NCI-H1092 (cell line): ENCODE measurements at places on chromosomes 12 and 14.

GRCh38 chr14:72479461-72479931 is 414.4 kb downstream of the DPF3 start:
- DNase-seq, result no peak

DNA sequence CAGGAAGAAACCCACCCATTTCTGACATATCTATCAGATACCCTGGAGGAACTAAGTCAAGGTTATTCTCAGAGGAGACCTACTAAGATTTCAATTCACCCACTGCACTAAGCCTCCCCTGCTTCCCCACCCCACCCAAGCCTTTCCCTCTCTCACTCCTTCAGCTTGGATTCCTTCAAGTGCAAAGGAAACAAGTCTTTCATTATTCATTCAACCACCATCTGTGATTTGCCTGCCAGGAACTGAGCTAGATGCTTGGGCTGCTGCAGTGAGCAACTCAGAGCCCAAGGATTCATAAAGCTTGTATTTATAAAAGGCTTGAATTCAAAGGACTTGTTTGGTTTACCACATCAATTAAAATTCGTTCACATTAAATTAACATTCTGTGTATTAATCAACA is 161.3 kb downstream of the GXYLT1 start:
- DNase-seq, result no peak

DNA sequence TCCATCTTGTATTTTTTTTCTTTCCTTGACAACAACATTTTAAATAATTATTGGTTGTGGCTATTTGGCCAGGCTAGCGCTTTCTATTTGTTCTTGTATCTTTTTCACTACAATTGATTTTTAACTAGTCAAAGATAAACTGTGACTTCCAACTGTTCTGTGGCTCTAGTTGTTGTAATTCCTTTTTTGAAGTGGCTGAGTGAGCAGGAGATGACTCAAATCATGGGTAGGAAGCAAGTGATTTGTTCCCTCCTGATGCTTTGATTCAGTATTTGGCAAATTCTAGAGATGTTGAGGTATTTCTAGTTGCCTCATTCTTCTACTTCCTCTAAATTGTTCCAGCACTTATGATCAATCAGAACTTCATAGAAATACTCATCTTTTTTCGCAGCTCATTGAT is 633.5 kb downstream of the RERGL start:
- no peak for DNase-seq

DNA sequence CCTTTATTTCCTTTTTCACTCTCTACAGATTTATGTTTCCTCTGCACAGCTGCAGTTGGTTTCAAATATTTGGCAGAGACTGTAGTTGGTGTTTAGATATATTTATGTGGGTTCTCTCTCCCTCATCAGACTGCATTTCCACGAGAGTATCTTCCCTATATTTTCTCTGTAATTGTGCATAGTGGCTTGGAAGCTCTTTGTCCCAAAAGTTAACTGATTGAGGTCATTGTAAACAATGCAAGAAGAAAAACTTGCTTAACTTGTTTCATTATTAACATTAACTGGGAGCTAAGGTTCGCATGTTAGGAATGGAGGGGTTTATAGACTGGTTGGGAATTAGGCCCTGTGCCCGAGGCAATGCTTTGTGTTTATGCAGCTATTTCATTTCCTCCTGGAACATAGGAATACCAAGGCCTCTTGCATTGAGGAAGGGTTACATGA is 216.9 kb upstream of the HMGA2 start:
- no peak for DNase-seq

DNA sequence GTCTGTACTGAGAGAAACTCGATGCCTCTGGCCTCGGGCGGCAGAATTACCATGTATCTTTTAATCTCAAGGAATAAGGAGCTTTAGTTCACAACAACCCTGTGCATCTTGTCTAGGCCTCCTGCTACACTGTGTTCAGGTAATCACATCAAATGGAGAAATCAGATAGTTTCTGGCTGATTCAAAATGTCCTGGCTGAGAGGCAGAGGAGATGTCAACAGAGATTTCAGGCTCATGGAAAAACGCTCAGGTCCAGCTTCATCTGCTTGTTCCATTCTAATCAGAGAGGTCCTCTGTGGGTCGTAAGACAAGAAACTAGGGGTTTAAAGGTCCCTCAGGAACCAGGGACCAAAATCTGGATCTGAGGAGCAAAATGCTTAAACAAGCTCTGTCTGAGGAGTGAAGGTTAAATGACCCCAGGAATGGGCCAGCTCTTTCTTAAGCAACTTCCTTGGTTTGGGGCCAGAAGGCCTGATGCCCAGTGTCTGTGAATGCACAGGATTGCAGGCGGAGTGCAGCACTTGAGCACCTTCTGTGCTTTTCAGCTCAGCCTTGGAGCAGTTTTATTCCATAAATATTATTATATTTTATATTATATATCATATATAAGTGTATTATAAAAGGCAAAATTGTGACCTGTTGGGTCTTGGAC is 170.2 kb upstream of the PRICKLE1 start:
- no peak for DNase-seq

- no peak for DNase-seq
Observed at GRCh38 chr14:99075771-99076375, 196.1 kb downstream of the BCL11B start.

GRCh38 chr14:104753528-104754212 is 723 bp downstream of the SIVA1 start:
- no peak for DNase-seq

DNA sequence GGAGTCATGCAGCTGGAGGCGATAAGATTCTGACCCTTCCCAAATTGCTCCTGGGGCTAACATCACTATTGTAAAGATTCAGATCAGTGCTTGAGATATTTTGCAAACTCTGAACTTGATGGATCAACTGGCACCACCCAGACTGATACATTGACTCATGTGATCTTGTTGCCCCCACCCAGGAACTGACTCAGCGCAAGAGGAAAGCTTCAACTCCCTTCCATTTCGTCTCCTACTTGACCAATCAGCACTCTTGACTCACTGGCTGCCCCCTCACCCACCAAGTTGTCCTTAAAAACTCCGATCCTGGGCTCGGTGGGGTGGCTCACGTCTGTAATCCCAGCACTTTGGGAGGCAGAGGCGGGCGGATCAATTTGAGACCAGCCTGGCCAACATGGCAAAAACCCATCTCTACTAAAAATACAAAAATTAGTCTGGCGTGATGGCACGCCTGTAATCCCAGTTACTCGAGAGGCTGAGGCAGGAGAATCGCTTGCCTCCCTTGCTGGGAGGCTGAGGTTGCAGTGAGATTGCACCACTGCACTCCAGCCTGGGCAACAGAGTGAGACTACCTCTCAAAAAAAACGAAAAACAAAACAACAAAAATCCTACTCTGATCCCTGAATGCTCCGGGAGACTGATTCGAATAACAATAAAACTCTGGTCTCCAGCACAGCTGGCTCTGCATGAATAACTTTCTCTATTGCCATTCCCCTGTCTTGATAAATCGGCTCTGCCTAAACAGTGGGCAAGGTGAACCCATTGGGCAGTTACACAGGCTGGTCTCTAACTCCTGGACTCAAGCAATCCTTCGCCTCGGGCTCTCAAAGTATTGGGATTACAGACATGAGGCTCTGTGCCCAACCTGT is 9.8 kb upstream of the ARF6 start:
- DNase-seq, result no peak

- DNase-seq, result no peak
Observed at GRCh38 chr12:89453121-89453978, 71.2 kb downstream of the GALNT4 start.

DNA sequence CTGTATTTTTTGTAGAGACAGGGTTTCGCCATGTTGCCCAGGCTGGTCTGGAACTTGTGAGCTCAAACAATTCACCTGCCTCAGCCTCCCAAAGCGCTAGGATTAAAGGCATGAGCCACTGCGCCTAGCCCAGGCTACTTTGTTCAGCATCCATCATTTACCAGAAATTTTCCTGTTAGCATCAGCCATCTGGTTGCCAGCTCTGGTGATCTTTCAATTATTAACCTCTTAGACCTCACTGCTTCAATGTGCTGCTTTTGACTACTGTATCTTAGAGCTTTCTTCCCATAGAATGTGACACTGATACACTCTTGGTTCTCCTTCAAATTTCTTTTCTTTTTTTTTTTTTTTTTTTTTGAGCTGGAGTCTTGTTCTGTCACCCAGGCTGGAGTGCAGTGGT is 5.4 kb upstream of the AMHR2 start:
- DNase-seq, result no peak

GRCh38 chr14:105301103-105301914 is 508 bp upstream of the BRF1 start:
- peak; percentile 96 for DNase-seq

- no peak for DNase-seq
Observed at GRCh38 chr12:111768159-111768895, 1.6 kb downstream of the ALDH2 start.

- DNase-seq, result peak; percentile 80
Observed at GRCh38 chr14:64465191-64465822, at the start of gene AKAP5. AKAP5 (plus strand) TSS chr14:64465499; CDS start chr14:64468395, 2,896 bp downstream.

GRCh38 chr12:64976131-64976530 is 145.0 kb downstream of the WIF1 start:
- DNase-seq, result no peak

DNA sequence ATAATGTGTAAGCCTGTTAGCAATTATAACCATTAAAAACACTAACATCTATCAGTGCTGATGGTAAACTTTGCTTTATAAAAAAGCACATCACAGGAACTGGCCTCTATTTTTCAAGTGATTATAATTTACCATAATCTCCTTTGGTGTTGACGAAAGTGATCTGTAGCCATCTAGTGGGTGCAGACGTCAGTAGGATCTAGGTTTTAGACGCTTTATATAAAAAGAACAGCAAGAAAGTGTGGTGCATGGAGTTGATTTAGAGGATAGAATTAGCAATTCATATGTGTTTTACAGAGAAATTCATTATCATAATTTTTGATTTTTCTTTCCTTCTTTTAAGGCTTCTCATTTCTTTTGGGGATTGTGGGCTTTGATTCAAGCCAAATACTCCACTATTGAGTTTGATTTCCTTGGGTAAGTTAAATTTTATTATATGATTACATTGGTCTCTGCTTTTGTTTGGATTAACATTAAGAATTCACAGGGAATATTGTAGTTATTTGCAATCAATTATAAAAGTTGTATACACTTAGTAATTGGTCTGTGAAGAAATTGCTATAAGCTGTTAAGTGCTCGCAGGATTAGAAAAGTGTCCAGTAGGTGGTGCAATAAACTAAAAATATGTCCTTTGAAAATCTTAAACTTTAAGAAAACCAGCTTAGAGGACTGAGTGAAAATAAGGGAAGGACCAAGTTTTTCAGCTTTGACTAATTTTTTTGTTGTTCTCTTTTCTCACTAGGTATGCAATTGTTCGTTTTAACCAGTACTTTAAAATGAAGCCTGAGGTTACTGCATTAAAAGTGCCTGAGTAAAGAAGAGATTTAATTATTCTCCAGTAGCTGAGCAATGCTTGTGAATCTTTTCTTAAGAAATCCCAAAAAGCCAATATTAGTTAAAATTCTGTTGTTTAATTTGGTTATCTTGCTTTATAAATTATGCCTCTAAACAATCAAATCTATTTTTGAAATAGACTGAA is 59.5 kb downstream of the ETNK1 start:
- no peak for DNase-seq

- DNase-seq, result no peak
Observed at GRCh38 chr12:108825201-108825950, 32.0 kb downstream of the SSH1 start.

DNA sequence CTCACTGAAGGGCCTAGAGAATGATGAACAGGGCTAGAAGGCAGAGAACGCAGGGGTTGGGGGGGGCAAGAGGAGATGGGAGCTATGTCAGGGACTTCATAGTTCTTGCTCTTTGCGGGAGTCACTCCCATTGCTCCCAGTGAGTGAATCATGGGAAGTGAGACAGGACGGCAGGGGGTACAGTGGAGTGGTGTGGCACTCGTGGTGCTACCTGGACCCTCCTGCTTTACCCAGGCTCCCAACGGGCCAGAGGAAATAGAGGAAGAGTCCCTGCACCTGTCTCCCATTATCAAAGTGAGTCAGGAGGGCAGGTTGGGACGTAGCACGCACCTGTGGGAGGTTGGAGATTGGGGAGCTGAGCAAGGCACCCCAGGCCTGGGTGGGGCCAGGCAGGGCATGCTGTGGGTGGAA is 1.3 kb upstream of the KRT8 start:
- DNase-seq, result no peak

GRCh38 chr14:52327374-52328226 is 13.5 kb downstream of the PTGER2 start:
- no peak for DNase-seq

DNA sequence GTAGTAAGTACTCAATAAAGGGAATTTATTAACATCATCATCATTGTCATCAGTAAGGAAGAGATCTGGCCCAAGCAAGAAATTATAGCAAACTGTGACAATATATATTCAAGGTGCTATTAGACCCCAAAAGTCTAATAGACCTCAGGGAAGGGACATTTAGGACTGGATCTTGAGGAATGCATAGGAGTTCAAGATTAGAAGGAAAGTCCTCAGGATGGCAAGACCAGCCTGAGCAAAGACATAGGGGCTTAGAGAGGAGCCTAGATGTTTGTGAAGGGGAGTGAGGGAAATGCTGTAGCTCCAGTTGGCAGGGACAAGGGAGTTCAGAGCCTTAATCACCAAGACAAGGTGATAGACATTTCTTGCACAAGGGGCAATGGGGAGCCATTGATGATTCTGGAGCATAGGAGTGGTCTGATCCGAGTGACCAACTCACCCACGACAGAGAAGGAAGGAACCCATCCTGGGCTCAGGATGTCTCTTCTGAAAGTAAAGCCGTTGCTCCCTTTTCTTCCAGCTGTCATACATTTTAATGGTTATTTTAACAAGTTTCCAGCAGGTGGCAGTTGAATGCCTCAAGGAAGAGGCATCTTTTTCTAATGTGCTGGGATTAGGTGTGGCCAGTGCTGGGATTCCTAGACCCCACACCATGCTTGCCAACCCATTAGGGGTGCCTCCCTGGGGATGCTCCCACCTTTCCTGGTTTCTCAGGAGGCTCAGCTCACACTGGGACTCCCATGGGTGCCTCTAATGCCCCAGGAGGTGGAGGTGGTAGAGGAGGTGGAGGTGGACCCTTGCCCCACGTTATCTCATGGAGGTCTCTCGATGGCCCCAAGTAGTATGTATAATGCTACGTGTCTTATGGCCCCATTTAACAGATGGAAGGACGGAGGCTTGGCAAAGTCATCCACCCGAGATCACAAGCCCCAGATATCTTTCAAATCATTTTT is 37.8 kb downstream of the PHETA1 start:
- no peak for DNase-seq

GRCh38 chr14:35295845-35296161 is 3.6 kb downstream of the PSMA6 start:
- DNase-seq, result no peak

DNA sequence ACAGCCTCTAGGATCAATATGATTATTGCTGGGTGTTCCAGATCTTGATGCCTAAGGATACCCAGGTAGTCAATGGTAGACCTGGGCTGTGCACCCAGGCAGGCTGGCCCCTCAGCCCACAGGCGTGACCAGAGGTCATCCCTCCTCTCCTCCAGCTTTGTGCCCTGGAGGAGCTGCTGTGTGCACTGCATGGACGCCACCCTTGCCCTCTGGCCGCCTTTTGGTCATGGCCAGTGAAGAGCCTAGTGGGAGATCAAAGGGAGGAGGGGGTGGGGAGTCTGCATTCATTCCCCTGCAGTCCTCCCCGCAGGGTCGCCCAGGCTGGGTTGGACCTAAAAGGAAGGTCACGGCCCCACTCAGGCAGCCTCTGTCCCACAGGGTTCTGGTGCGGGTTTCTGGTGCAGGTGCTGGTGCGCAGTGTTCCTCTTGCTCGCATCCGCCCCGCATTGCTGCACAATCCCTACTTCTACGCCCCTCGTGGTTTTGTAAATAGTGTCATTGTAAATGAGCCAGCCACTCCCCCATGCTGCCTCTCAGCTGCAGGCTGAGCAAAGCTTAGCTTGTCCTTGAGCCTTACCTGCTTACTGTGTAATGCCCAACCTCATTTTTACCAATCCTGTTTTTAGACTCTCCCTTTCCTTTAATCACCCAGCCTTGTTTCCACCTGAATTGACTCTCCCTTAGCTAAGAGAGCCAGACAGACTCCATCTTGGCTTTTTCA is 55.3 kb downstream of the PSMA6 start:
- DNase-seq, result no peak
